ENCODE measurements at places on chromosomes 1 and 21.

DNA sequence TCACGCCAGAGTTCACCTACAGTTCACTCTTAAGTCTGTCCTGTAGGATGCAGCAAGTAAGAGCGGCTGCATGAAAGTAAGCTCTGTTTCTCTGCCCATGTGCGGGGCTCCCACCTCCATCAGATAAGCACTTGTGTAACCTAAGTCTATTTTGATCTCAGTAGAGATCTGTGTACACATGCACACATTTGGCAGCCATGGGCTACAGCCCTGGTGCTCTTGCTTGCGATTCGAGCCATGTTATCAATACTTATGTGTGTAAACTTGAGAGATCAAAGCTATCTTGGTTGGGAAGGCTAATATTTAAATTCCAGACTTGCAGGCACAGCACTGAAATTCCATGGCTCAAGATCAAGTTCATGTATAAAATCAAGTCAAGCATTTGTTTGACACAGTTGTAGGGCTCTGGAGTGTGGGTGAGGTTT lies 244.7 kb upstream of the FGGY start:
- DNase-seq = no peak

DNA sequence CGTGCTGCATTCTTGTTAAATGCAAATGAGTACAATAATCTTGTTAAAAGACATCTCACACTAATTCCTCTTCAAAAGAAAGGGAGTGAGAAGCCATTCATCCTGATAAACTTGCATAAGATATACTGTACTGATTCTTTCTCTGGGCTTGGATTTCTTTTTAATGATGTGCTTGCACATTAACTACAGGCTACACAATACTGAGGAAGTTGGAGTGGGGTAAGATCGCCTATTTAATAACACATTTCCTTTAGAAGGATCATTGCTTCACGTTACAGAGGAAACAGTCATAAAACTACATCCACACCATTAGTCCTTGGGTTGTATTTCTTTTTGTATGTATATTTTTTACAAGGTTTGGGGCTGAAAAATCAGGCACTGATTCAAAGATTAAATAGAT lies 36.6 kb downstream of the NRIP1 start:
- DNase-seq = no peak

DNA sequence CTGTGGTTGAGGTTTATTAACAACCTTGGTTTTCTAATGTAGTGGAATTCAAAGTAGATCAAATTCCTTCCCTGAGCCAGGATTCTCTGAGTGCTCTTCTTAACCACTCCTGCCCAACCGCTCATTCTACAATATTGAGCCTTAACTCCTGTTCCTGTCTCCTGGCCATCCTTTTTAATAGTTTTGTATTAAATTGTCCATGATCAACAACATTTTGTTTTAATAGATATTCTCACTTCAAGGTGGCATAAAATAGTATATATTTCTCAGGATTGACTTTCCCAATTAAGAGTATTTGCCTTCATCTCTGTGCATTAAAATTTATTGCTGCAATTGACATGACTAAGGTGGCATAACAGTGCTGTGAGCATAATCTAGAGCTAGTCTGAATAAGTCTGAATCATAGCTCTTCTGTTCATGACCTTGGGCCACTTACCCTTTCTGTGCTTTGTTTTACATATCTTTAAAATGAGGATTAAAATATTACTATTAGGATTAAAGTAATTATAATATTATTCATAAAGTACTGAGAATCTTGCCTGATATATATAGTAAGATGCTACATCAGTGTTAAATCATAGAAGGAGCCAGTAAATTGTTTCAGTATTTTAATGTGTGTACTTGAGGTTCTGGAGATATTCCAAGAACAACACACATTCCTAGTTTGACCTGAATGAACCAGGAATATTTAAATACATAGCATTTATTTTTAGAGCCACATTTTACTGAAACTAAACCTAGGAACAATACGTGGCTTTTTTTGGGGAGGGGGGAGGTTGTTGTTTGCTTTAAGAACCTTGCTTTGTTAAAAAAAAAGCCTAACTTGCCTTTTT lies 76.4 kb downstream of the ADGRL2 start:
- DNase-seq = peak; percentile 72

- no peak for DNase-seq
Measured at GRCh38 chr1:200628223-200628881, 7.8 kb upstream of the KIF14 start.

GRCh38 chr1:59124166-59124565 lies 172.7 kb upstream of the FGGY start:
- peak; percentile 50 for DNase-seq

- DNase-seq = peak; percentile 86
Measured at GRCh38 chr21:15293240-15293639, 228.4 kb upstream of the NRIP1 start.

DNA sequence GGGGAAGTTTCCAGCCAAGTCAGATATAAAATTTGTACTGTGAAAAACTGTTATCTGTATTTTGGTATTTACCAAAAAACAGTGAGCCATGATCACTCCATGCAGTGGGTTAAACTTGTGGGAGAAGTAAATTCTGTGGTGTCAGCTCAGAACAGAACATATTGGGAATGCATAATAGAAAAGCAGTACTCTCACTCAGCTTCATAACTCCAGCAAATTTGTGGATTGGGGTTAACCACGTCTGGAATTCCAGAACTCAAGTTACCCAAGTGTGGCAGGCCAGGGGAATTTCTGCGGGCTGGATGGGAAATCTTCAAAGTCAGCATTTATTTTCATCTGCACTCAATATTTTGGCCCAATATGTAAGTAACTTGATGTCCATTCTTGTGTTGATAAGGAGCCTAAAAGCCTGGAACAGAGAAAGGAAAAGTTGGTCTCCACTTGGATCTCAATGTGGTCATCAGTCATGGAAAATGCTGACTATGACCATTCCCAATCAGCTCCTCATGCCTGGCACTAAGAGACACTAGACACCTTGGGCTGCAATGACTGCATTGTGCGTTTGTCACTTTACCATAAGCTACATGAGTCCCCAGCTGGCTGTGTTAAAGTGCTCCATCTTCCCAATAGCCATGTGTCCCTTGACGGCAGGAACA lies 39.1 kb upstream of the ENAH start:
- peak; percentile 67 for DNase-seq

DNA sequence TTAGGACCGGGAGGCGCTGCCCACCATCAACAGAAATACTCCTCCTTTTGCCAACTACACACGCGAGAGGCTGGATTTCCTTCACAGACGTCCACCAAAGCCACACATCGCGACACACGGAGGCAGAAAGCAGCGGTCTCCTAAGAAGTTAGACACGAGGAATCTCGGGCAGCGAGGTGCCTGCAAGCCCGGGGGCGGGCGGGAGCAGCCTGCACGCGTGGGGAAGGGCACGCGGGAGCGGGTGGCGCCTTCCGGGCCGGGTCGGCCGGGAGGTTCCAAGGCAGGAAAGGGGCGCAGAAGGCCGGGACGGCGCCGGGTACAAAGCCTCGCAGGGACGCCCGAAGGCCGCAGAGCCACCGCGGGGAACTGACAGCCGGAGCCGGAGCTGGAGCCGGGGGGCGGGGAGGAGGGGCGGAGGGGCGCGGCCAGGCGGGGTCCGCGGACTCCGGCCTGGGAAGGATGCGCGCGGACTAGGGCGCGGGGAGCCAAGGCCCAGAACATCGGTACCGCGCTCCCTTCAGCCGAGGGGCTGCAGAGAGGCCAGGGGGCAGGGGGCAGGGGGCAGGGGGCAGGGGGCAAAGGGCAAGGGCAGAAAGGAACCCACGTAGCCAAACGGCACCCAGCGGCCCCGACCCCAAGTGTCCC lies 722 bp downstream of the NPHP4 start:
- peak; percentile 26 for DNase-seq

DNA sequence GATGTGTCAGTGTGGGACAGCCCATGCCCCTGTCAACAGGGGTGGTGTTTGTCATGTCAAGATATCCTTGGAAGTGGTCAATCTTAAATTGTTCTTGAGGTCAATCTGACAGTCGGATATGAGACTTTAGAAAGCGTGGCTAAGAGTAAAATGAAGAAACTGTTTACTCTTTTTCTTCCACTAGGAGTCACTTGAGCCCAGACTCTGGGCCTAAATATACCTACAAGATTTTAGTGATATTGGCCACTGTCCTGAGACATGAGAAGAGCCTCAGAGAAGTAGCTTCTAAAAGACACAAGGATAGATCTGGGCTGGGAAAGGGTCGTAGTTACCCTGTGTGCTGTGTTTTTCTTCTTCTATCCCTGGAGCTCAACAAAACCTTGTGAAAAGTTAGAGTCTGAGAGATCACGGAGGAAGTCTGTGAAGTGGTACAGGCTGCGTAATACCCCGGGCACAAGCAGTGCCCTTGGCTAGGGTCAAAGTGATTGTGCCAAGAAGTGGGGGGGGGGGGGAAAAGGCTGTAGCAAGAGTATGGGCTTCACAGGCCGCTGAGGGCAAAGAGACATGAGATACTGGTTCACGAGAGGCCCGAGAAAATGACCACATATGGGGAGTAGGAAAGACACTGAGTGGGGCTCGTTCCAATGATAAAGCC lies 355.2 kb upstream of the GREM2 start:
- DNase-seq = peak; percentile 5

DNA sequence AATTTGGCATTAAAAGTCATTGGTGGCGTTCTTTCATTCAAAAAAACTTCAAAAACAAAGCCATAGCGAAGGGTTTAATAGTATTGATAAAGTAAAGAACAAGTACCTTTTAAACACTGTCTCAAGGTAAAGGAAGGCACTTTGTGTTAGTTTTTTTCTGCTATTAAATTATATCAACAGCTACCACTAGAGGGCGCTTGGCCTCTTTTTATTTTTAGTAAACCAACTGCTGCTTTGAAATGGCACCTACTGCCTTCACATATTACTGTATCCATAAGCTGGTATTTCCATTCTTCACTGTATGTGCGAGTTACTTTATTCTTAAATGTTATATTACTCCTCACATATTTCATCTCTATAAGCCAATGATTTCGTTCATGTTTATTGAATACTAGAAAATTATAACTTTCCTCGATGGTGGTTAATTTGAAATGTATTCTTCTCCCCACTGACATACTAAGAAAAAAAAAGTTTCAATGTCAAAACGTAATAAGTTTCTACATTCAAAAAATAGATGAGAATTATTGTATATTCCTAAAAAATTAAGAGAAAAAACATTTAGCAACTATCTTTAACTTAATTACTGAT lies 125.7 kb upstream of the CXADR start:
- DNase-seq = peak; percentile 79

- DNase-seq = no peak
Measured at GRCh38 chr1:207440626-207441025, 13.5 kb upstream of the CR2 start.

- peak; percentile 98 for DNase-seq
Measured at GRCh38 chr1:200415789-200416593, 6.2 kb upstream of the ZNF281 start.

DNA sequence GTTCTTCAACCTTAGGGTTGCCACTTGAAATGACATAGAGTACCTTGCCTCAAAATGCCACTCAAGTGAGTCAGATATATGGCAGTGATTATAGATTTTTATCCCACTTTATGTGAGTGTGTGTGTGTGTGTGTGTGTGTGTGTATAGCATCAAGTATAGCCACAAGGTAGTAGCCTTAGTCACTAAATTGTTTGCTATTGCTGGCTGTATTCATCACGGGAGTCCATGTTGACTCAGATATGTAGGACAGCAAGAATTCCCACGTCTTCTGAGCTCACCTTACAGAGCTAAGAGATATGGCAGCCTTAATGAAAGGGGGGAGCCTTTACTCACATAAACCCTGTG lies 9.3 kb downstream of the ETS2 start:
- no peak for DNase-seq

DNA sequence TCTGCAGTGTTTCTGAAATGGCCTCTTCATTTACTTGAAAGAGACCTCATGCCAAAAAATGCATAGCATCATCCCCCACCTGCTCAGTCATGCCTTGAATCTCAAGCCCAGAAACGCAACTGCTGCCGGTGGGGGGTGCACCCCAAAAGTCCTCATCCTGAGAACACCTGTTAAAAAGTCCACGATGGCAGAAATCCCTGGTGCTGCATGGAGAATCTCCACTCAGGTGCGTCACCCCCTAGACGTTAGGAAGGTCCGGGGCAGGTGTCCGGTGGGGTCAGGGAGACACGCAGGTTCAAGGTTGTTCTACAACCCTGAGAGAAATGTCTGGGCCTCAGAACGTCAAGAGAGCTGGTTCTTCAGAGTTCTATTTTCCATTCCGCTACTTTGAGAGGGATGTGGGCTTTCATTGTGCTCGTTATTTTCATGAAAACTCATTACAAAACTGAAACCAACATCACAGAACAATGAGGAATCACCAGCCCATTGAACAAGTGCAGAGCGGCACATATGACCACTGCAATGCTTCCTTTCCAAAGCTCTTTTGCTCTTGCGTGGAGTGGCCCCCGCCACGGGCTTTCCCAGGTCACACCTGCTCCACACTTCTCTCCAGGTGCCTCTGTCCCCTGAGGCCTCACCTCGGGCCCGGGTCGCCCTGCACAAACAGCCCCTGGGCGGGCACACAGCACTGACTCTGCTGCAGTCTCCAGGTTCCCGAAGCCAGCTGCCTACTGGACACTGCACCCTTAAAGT lies 201.9 kb downstream of the TOMM20 start:
- DNase-seq = no peak

DNA sequence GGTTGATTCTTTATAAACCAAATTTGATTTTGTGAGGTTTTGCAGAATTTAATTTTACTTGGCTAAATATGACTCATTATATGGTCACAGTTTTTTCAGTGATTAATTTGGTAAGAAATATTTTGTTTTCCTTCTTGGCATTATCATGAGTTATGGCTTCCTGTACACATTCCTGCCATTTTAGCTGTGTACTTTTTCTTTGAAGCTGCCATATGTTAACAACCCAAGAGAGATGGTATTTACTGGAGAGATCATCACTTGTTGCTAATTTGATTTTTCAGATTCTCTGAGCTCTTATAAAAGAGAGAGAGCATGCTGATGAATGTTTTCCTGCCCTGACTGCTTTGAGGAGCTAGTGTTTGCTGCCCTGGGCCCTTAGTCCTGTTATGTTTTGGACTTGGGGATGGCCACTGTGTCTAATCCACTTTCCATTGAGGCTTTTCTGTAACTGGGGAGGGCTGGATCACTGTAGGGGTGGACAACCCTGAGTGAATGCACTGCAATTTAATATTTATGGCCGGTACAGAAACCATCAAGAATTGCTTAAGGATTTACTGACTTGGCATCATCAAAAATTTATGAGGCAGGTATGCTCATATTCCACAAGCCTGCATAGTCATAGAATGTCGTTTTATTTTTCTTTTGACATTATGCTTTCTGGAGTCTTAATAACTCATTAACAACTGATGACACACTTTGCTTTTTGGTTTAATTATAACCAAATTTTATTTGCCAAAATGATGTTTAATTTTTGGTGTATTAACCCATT lies 200.9 kb downstream of the DISC1 start:
- DNase-seq = peak; percentile 96
